ENCODE measurements at places on chromosomes 11 and 22.

- no peak for DNase-seq
Observed at GRCh38 chr11:46952553-46952952, 16.0 kb downstream of the CSTPP1 start.

DNA sequence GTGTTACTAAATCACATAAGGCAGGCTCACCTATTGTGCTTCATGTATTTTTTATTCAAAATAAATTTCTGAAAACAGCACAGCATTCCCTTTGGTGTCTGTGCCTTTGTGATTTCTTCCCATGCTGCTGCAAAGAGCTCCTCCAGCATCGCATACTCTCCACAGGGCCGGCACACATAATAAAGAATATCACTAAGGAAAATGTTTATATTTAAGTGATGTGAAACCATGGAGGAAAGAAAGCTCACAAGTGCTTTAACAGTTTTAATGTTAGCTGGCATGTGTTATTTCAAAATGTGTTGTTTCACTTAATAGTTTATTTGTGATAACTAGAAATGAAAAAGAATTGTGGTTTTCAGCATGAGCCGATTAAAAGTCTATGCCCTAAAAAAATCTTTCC, 241.3 kb upstream of the ANO3 start:
- DNase-seq: no peak

DNA sequence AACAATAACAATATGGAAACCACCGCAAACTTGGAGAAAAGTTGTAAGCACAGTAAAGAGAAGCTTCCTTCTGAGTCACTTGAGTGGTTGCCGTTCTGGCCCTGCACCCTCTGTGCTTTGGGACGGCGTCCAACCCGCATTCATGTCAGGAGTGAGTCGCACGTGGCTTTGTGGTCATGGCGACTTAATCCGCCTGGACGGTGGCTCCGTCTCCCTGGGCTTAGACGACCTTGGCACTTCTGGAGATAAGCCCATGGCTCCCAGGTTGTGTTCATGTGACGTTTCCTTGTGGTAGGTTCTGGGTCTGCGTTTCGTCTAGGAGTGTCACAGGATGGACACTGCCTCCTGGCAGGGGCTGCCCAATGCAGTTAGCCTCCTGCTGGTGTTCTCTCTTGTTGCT, 40.5 kb downstream of the TPCN2 start:
- DNase-seq: no peak

- no peak for DNase-seq
Observed at GRCh38 chr22:41742918-41743317, 43.6 kb downstream of the MEI1 start.

- DNase-seq: peak; percentile 35
Observed at GRCh38 chr11:118224511-118225188, at the start of gene JAML. JAML (minus strand) TSS chr11:118225011; CDS start chr11:118214866, 10,145 bp downstream.

DNA sequence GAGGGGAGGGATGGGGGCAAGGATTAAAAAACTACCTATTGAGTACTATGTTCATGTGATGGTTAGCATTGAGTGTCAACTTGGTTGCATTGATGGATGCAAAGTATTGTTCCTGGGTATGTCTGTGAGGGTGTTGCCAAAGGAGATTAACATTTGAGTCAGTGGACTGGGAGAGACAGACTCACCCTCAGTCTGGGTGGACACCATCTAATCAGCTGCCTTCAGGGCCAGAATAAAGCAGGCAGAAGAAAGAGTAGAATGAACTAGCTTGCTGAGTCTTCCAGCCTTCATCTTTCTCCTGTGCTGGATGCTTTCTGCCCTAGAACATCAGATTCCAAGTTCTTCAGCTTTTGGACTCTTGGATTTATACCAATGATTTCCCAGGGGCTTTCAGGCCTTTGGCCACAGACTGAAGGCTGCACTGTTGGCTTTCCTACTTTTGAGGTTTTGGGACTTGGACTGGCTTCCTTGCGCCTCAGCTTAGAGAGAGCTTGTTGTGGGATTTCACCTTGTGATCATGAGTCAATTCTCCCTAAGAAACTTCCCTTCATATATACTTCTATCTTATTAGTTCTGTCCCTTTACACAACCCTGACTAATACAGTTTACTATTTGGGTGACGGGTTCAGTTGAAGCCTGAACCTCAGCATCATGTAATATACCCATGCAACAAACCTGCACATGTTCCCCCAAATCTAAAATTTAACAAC, 70.2 kb downstream of the MTNR1B start:
- no peak for DNase-seq

GRCh38 chr22:50556703-50557102, 6.0 kb downstream of the SYCE3 start:
- no peak for DNase-seq

GRCh38 chr11:104324276-104324675, 160.3 kb upstream of the PDGFD start:
- no peak for DNase-seq
